ENCODE measurements at places on chromosomes 1 and 21.
A peak's percentile ranks its signal among the peaks of the same experiment; 100 is the strongest.

GRCh38 chr1:77484926-77485325 lies 197.5 kb downstream of the ZZZ3 start:
- no peak for DNase-seq

DNA sequence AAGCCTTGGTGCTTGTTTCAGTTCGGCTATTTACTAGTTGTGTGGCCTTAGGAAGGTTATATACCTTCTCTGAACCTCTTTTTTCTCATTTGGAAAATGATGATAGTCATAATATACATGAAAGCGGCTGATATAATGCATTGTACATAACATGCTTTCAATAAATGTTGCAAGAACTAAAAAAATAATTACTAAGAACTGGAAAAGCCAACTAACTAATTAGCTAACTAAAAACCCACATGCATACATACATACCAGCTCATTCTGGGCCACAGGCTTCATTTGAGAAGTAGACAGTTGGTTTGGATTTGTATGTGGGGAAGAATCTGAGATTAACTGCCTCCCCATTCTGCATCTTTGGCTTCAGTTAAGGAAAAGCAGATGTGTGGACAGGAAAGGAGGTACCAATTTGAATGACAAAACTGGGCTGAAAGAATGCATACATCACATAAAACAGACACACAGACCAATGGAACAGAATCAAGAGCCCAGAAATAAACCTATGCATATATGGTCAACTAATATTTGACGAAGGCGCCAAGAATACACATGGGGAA lies 217.9 kb downstream of the TM2D1 start:
- DNase-seq: no peak

DNA sequence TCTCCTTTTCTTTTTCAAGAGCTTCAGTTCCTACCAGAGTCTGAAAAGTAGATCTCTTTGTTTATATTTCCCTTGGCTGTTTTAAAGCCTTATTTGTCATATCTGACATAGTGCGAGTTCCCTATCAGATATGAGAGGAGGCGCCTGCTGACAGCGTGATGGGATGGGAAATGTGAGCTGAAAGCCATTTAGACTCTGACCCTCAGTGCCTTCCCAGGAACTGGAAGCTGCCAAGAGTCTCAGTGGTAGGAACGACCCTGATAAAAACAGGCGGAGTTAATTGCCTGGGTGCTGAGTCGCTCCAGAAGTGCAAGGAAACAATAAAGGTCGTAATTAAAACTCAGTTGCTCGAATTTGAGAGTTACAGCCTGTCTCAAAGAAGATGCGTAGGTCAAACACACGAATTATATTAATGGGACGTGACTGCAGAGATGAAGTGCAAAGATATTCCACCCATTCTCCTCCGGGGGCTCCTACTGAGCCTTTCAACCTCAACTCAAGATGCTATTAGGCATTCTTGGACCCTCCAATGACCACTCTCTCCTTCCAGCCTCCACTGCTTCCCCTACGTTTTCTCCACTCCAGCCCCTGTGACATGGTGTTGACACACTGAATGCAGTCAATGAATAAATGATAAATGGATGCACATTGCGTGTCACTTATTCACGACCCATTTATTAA lies 84.6 kb downstream of the KAZN start:
- DNase-seq: no peak

DNA sequence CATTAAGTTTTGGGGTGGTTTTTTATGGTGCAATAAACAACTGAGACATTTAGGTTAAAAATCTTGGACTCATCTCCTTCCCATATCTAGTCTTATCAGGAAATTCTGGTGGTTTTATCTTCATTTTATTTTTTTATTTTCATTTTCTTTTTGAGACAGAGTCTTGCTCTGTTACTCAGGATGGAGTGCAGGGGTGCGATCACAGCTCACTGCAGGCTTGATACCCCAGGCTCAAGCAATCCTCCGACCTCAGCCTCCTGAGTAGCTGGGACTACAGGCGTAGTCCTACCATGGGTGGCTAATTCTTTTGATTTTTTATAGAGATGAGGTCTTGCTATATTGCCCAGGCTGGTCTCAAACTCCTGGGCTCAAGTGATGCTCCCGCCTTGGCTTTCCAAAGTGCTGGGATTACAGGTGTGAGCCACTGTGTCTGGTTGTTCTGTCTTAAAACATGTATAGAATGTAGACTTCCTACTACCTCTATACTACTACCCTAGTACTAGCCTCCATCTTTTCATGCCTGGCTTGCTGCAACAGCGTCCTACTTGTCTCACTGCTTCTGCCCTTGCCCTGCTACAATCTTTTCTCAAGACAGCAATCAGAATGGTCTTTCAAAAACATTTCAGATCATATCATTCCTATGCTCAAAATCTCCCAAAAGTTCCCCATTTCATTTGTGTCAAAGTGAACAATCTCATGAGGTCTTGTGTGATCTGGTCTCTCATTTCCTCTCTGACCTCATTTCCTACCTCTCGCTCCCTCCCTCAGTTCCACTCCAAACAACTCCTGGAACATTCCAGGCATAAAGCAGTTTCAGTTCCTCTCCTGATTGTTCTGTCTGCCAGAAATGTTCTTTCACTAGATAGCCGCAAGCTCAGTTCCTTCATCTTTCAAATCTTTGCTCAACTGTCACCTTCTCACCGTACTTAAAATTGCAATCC lies 5.9 kb upstream of the FCGR2A start:
- DNase-seq: no peak

GRCh38 chr1:114927401-114927800 lies 72.7 kb downstream of the SYCP1 start:
- DNase-seq: no peak

DNA sequence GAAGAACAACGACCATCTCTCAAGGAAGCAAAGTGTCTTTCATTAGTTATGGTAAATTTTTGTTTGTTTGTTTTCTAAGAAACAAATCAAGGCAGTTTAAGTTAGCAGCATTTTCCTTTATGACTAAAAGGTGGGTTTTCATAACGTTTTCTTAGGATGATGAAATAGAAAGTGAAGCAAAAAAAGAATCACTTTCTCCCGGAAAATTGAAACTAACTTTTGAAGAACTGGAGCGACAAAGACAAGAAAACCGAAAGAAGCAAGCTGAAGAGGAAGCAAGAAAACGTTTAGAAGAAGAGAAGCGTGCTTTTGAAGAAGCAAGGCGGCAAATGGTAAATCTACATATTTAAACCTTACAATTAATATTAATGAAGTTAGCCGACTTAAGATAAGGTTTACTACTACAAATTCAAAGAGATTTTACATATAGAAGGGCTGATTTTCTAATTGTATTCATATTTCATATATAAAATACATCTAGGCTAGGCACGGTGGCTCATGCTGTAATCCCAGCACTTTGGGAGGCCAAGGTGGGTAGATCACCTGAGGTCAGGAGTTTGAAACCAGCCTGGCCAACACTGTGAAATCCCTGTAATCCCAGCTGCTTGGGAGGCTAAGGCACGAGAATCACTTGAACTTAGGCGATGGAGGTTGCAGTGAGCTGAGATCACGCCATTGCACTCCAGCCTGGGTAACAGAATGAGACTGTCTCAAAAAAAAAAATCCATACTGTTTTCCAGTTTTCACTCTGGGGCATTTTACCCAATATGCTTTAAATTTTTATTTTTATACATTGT lies 38.3 kb downstream of the NEXN start:
- no peak for DNase-seq

DNA sequence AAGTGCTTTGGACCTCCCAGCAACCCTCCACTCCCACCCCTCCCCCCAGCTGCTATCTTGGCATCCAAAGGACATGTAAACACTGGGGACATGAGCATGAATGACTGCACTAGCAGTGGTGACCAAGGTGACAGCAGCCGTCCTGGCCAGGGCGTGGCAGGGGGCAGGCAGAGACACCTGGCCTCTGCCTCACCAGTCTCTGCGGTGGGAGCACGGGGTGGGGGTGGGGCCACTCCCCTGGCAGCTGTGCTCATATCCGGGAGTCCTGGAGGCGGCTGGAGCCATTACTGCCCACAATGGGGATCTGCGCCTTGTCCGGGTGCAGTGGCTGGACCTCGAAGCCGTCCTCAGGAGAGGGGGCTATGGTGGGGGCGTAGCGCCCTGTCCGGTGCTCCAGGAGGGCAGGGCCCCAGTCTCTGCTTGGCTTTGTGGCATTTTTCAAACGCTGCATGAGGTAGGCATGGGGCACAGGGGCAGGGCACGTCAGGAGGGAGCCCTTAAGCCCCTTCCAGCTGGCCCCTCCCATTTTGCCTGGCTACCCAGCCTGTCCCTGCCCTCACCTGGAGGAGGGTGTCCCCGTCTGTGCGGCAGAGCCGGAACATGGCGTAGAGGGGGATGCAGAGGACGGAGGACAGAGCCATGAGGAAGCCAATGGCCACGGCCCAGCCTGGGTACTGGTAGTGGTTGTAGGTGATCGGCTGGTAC lies 6.0 kb downstream of the CCDC24 start:
- DNase-seq: no peak

GRCh38 chr1:212218911-212219310 lies 66.3 kb upstream of the PPP2R5A start:
- DNase-seq: no peak

DNA sequence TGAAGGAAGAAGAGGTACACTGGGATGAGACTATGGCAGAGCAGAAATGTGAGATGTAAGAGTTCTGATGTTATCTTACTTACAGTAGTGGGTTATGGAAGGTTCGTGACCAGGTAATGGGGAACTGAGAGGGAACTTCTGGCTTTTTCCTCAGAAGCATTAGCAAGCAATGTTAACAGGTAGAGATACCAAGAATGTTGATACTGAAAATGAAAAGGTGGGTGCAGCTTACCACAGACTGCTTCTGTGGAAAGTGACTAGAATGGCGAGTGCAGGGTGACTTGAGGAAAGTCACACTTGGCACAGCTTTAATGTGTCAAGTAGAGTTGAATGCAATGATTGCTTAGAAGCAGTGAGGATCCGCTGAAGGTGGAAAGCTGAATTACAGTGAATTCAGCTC lies 70.8 kb downstream of the PLA2G4A start:
- DNase-seq: no peak

GRCh38 chr1:219405531-219406331 lies 207.2 kb downstream of the ZC3H11B start:
- DNase-seq: no peak

DNA sequence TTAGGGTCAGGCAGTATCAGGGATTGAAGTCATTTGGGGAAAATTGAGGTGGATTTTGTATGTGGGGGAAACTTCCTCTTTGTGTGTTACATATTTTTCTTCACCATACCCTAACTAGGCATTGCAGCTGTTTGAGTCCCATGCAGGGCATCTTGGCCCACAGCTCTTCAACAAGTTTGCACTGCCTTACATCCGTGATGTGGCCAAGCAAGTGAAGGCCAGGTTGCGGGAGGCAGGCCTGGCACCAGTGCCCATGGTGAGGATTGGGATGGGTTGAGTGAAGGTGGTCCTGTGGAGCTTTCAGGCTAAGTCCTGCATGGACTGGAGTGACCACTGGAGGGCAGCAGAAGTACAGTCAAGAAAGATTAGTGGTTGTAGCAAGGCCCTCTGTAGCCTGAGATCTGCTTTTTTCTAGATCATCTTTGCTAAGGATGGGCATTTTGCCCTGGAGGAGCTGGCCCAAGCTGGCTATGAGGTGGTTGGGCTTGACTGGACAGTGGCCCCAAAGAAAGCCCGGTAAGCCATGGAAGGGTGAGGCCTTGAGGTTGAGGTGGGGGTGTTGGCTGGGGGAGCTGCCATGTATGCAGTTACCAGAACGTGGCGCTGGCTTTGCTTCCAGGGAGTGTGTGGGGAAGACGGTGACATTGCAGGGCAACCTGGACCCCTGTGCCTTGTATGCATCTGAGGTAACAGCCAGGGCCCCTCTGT lies 2.4 kb downstream of the UROD start:
- peak; percentile 62 for DNase-seq

DNA sequence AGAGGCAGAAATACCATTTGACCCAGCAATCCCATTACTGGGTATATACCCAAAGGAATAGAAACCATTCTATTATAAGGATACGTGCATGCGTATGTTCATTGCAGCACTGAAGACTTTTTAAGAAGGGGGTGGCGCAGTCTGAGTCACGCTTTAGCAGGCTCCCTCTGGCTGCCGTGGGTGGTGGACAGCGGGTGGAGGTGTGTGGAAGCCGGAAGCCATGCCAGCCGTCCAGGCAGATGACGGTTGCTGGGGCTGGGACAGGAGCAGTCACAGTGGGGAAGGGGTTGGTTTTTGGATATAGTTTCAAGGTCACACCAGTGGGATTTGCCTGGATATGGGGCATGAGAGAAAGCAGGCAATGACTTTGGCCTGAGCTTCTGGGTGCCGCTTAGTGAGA lies 270.5 kb downstream of the GRIK3 start:
- no peak for DNase-seq

DNA sequence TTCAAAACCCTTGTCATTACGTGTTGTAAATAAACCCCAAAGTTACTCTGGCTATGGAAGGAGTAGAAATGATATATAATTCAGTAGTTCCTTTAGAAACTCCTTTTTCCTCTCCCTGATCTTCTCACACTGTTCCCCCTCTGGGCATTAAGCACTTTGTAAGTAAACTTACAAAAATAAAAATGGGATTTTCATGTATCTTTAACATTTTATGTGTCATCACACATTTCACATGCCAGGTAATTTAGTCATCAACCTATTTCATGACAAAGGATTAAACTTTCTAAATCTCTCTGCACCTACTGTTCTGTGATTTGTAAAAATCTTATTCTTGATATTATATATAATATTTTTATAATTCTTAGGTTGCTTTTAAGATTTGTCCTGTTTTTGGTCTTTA lies 176.9 kb downstream of the NEK7 start:
- DNase-seq: no peak

- no peak for DNase-seq
Measured at GRCh38 chr1:109535971-109536491, 3.6 kb upstream of the GPR61 start.

GRCh38 chr1:172138634-172139033 lies 281.9 kb upstream of the C1orf105 start:
- no peak for DNase-seq

DNA sequence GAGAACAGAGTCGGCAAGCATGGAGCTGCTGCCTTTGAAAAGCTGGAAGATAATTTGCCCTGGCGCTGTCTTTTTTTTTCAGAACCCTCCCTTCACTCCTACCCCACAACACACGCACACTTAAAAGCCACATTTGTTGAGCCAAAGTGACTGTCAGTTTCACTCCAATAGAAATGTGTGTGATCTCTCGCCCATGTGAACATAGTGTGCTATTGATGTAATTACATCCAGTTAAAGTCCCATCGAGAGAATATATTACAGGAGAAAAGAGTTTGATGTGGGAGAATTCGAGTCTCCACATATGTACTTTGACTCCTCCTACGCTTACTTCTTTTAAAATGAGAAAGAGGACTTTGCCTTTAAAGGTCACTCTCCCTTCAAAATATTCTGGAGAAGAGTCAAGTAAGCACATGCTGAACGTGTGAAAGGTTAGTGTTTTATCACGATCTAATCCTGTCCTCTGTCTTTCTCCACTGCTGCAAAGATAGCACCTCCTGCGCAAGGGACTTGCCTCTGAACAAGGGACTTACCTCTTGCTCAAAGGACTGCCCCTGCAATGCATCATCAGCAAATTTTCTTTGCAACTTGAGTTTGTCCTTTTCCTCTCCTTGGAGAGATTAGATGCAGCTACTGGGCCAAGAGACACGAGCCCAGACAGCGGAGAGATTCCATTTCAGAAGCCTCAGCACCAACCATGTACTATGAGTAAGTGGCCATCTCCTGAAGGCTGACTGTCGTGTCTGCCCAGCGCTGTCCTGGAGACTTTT lies 613.9 kb downstream of the PTPRU start:
- no peak for DNase-seq
